ENCODE measurements at places on chromosomes 2 and 18. TPM values are rescaled to one million over a fixed set of nuclear protein-coding genes. Genes with fewer than 3 reads are reported as not detected.

GRCh38 chr2:240503375-240503774 is 54.4 kb downstream of the ANKMY1 start:
- no peak for DNase-seq
- no peak overlapping the region for H3K27ac ChIP-seq
- H3K27me3 ChIP-seq, result no peaks in the 10 kb centered on the region
- H3K4me1 ChIP-seq, result no peaks in the 10 kb centered on the region
- no peaks in the 10 kb centered on the region for H3K36me3 ChIP-seq

The PLGLB2 gene
- total RNA-seq, result 1.7 TPM

- H3K4me3 ChIP-seq, result no peak overlapping the region
- H3K27ac ChIP-seq, result no peak overlapping the region
- no peaks in the 10 kb centered on the region for H3K27me3 ChIP-seq
- H3K36me3 ChIP-seq, result no peaks in the 10 kb centered on the region
- no peak for DNase-seq
Measured at GRCh38 chr18:6929370-6930102, 188.1 kb downstream of the LAMA1 start.

The DSEL gene
- total RNA-seq, result 157 TPM

The ALKAL2 gene
- total RNA-seq, result 0.17 TPM
